ENCODE measurements at places on chromosomes 7 and 10.
A peak's percentile ranks its signal among the peaks of the same experiment; 100 is the strongest.

GRCh38 chr10:30748152-30748973 lies 118.8 kb upstream of the LYZL2 start:
- DNase-seq: no peak

DNA sequence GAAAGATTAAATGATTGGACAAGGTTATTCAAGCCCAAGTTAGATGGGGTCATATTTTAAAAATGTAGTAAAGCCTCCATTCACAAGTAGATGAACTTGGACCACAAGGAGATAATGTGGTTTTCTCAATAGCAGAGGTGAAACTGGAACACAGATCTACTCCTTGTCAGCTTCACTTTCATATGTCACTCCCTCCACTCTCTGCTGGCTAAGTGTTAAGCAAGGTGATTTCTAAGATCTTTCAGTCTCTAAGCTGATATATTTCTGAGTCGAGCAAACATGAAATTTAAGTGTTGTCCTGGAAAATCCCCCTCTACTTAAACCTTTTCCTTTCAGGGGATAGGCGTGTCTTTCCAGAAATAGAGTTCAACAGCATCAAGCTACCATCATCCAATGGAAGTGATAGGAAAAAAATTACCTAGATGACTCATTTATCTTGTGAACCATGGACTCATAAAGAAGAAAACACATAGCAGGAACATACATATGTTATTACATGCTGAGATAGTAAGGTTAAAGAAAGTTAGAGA lies 275.0 kb downstream of the PTEN start:
- DNase-seq: peak; percentile 57

DNA sequence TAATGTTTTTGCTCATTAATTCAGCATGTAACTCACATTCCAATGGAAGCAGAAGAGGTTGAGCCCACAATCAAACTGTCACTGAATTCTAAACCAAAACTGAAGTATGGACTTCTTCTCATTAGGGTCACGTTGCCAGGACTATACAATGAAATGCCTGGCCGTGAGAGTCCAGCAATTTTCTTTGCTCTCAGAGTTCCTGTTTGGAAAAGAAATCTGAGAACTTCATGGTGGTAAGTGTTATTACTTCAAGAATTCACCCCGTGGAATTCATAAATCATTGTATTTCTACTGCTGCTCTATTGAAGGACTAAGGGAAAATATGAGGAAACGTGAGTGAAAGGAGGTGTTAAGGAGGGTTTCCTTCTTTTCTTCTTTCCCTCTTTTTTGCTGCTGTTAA lies 441.8 kb upstream of the AKR1E2 start:
- DNase-seq: no peak

- DNase-seq: no peak
These were observed 248.7 kb downstream of the TSPAN12 start for GRCh38 chr7:120609136-120609753.

DNA sequence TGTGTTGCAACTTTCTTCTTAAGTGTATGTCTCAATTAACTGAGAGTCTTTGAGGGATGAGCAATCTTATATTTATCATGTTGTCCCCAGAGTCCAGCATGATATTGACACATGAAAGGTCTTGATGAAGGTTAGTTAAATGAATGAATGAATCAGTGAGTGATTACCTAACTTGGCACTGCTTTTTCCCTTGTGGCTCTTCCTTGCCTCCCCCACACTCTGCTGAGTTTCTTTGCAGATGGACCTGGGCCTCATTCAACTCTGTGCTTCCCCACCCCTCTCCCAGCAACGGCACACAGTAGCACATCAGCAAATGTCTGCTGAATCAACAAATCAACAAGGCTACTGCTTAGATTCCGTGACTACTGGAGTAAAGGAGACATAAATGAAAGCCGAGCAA lies 235.1 kb upstream of the CXCL12 start:
- DNase-seq: no peak

GRCh38 chr10:3107426-3107961 lies 40.1 kb downstream of the PFKP start:
- no peak for DNase-seq

- no peak for DNase-seq
These were observed 120.6 kb downstream of the SAMD9 start for GRCh38 chr7:92997152-92997551.

- DNase-seq: no peak
These were observed 16.8 kb upstream of the NDST2 start for GRCh38 chr10:73828161-73828560.

DNA sequence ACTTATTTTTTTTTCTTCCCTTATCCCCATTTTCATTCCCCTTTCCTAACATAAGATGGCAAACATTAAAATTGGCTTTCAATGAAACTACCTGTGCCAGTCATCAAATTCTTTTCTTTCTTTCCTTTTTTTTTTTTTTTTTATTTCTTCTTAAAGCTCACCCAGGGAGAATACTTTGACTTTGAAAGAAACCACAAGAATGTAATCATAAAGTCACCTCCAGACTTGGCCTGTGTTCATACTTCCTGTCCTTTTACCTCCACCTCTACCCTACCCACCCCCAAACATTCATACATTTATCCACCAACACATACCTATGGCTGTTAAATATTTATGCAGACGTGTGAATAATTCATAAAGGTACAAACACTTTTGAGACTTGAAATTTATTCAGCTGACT lies 254.6 kb downstream of the SLC25A13 start:
- no peak for DNase-seq

GRCh38 chr7:150949971-150950491 lies 28.1 kb downstream of the KCNH2 start:
- no peak for DNase-seq

- DNase-seq: no peak
These were observed 67.8 kb downstream of the CPVL start for GRCh38 chr7:29078311-29079260.

GRCh38 chr7:29606830-29607229 lies 43.2 kb downstream of the PRR15 start:
- no peak for DNase-seq

GRCh38 chr10:97280783-97281182 lies 11.7 kb downstream of the ARHGAP19 start:
- DNase-seq: no peak

GRCh38 chr7:47968847-47969774 lies 10.3 kb downstream of the HUS1 start:
- peak; percentile 72 for DNase-seq

DNA sequence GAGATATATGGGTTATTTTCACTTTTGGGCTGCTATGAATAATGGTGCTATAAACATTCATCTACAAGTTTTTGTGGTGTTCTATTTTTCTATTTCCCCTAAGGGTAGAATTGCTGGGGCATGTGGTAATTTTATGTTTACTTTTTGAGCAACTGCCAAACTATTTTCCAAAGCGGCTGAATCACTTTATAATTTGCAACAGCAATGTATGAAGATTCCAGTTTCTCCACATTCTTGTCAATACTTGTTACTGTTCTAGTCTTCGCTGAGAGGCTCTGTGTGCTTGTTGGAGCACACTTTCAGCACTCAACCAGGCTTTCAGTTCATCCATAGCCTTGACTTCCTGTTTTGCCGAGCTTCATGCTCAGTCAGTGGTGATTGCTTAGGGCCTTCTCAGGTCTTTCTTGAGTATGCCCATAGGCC lies 39.0 kb downstream of the ADK start:
- DNase-seq: peak; percentile 39

GRCh38 chr10:70832852-70833528 lies 17.2 kb downstream of the SGPL1 start:
- DNase-seq: no peak

DNA sequence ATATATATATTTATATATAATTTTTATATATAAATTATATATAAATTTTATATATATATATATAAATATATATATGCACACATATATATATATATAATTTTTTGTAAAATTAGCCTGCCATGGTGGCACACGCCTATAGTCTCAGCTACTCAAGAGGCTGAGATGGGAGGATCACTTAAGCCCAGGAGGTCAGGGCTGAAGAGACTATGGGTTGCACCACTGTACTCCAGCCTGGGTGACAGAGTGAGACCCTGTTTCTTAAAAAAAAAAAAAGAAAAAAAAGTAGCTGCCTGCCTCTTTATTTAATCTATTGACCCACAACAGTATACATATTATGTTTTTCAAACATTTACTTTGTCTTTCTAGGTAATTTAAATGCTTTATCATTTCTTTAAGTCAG lies 19.2 kb downstream of the BCAP29 start:
- no peak for DNase-seq

DNA sequence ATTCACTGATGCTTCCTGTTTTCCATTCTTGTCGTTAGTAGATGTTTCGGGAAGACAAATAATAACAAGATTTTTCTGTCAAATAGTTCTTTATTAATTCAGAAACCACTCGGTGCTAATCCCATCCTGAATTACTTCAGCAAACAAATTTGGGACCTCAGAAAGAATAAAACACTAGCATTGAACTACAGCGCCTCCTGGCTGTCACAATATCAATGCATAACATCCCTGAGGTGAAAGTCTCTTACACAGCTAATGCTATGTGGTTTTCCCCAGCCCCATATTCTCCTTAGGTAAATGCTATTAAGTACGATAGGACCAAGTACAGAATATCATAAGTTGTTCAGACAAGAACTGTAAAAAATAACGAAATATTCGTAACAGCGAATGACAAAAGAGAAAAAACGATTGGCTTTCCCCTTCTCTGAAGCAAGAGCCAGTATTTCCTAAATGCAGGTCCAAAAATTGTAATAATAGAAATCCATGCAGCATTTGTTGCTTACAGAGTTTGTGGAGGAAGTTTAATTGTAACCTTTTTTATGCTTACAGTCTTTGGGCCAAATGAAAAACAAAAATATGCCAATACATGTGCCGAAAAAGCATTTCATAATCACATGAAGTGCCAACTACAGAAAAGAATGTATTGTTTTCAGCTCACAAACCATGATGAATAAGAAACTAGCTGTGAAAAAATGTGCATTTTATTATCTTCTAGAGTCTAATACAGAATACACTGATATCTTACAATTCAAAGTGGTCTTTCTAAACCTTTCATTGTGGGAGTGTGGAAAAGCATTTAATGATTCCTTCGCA lies 47.3 kb downstream of the MYPN start:
- peak; percentile 31 for DNase-seq

- DNase-seq: no peak
These were observed 161.6 kb downstream of the ITGA8 start for GRCh38 chr10:15558136-15558535.

DNA sequence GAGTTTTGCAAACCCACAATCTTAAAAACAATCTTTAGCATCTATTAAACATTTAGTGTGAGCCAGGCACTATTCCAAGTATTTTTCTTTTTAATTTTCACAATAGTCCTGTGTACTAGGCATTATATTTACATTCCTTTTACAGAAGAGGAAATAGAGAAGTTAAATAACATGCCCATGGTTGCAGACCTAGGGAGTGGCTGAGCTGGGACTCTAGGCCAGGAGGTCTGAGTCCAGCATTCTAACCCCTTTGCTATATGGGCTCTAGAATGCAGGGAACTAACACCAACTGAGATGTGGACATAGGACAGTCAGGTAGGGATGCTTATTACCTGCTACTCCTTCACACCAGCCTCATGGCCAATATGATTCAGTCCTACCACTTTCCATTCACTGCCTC lies 243.8 kb downstream of the XPNPEP1 start:
- no peak for DNase-seq

GRCh38 chr10:80661526-80661925 lies 123.8 kb downstream of the SH2D4B start:
- DNase-seq: no peak

- no peak for DNase-seq
These were observed 177.2 kb upstream of the KLF14 start for GRCh38 chr7:130910949-130911944.

DNA sequence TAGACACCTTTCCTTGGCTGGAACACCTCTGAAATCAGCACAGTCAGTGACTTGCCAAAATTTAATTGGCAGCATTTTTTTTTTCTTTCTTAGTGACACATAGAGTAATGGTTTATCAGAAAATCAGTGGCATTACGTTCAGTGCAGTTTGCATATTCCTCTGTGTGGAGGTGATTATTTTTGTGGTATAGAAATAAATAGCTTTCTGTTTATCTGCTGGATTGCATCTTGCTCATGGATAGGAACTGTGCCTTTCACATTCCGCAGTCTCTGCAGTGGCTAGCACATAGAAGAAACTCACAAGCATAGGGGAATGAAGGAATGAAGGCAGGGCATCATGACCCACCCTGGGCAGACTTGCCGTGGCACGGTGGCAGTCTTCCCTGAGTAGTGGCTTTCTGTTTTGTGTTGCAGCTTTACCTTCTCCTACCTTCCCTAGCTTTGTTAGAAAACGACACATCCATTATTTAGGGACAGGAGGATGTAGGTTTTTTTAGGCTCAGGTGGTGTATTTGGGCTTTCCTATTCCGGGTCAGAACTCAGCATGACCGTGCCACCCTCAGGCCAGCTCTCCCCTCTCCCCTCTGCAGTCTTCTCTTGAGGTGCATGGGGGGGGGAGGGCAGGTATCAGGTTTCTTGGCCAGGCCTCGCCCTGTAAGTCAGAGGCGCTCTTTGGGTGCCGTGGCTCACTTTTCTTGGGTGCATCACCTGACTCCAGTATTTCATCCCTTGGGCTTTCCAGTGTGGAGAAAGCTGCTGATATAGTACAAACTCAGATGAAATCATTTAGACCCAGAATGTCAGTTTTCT lies 112.5 kb upstream of the GJD4 start:
- no peak for DNase-seq

- DNase-seq: no peak
These were observed 64.1 kb downstream of the DOCK1 start for GRCh38 chr10:126969310-126969709.
